ENCODE measurements at places on chromosomes 4 and X. TPM values are rescaled to one million over a fixed set of nuclear protein-coding genes. Genes with fewer than 3 reads are reported as not detected.
A peak's percentile ranks its signal among the peaks of the same experiment; 100 is the strongest.

DNA sequence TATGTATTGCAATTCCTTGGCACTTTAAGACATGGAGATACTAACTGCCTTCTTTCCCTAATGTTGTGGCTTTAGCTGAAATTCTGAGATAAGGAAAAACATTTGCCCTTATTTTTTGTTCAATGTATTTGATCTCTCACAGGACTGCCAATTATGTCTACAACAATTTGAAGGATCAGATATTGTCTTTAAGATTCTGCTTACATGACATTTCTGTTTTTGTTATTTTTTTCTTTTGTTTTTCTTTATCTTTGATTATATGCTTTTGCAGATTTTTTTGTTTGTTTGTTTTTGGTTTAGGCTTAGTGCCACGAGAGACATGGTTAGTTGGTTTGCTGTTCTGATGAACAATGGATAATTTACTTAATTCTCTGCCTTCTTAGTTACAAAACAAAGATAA lies 303.3 kb downstream of the TECRL start:
- H3K4me3 ChIP-seq = no peak overlapping the region
- H3K36me3 ChIP-seq = no peaks in the 10 kb centered on the region
- no peaks in the 10 kb centered on the region for H3K27me3 ChIP-seq
- no peak overlapping the region for H3K27ac ChIP-seq
- H3K4me1 ChIP-seq = no peaks in the 10 kb centered on the region
- DNase-seq = no peak

DNA sequence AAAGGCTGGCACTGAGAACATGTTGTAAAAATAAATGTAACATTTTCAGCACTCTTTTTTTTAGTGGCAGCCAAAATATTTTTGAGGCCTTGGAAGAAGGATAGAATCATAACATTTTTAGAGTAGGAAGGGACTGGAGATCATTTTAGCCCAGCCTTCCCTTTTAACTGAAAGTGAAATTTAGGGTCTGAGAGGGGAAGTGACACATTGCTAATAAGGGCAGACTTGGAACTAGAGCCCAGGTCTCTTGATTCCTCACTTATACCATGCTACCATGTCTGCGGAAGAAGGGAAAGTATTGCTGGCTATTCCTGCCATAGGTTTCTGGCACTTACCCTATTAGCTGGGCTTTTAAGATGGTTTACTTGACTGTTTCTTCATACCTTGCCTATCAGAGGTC lies 4.8 kb downstream of the WDR44 start:
- H3K27me3 ChIP-seq = no peaks in the 10 kb centered on the region
- peak overlapping the region; percentile 42 for H3K27ac ChIP-seq
- peak; percentile 5 for DNase-seq
- no peaks in the 10 kb centered on the region for H3K36me3 ChIP-seq
- no peak overlapping the region for H3K4me3 ChIP-seq

DNA sequence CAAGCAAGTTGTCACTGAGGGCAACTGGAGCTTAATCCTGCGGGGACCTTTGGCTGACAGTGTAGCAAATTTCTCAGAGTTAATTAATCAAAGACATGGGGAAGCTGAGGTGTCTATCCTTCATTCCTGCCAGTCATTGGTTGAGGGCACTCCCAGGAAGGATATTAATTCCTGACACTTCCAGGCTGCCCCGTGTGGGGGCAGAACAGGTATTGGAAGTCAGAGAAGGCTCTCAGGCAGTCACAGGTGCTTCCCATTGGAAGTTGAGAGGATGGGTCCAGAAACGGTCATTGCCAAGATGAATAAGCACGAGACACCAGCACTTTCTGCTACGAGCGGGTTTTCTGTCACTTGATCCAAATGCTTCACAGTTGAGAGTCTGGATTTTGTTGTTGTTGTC lies 29.1 kb upstream of the CD38 start:
- H3K4me3 ChIP-seq = no peak overlapping the region
- H3K27me3 ChIP-seq = no peaks in the 10 kb centered on the region
- no peak overlapping the region for H3K27ac ChIP-seq
- no peaks in the 10 kb centered on the region for H3K36me3 ChIP-seq
- peaks cover 8% of the 10 kb centered on the region for H3K4me1 ChIP-seq
- no peak for DNase-seq

- no peak for DNase-seq
- H3K4me3 ChIP-seq = no peak overlapping the region
- H3K36me3 ChIP-seq = no peaks in the 10 kb centered on the region
- no peaks in the 10 kb centered on the region for H3K27me3 ChIP-seq
These were observed 47.8 kb upstream of the CRMP1 start for GRCh38 chr4:5940470-5941203.

- H3K4me1 ChIP-seq = peaks cover 21% of the 10 kb centered on the region
- DNase-seq = no peak
- no peak overlapping the region for H3K27ac ChIP-seq
These were observed 2.3 kb downstream of the SNCA start for GRCh38 chr4:89834486-89835209.

GRCh38 chr4:1099684-1100335 lies 13.6 kb downstream of the RNF212 start:
- no peaks in the 10 kb centered on the region for H3K4me1 ChIP-seq
- no peaks in the 10 kb centered on the region for H3K36me3 ChIP-seq
- H3K27ac ChIP-seq = no peak overlapping the region
- H3K27me3 ChIP-seq = no peaks in the 10 kb centered on the region

The SPANXN3 gene
- not detected for total RNA-seq

GRCh38 chr4:67879486-67879885 lies 4.3 kb downstream of the TMPRSS11D start:
- no peaks in the 10 kb centered on the region for H3K27me3 ChIP-seq
- H3K27ac ChIP-seq = no peak overlapping the region
- no peak overlapping the region for H3K4me3 ChIP-seq
- H3K4me1 ChIP-seq = no peaks in the 10 kb centered on the region
- no peaks in the 10 kb centered on the region for H3K36me3 ChIP-seq

GRCh38 chr4:113935190-113935589 lies 44.3 kb downstream of the ARSJ start:
- H3K4me3 ChIP-seq = no peak overlapping the region
- H3K36me3 ChIP-seq = no peaks in the 10 kb centered on the region

- no peak overlapping the region for H3K4me3 ChIP-seq
- H3K4me1 ChIP-seq = no peaks in the 10 kb centered on the region
- H3K36me3 ChIP-seq = no peaks in the 10 kb centered on the region
These were observed 27.6 kb downstream of the INTU start for GRCh38 chr4:127660284-127660885.

The S100P gene
- 4.3 TPM for total RNA-seq

The DMP1 gene
- total RNA-seq = not detected

The BRS3 gene
- not detected for total RNA-seq

The SLC2A9 gene
- total RNA-seq = 3.9 TPM

- no peaks in the 10 kb centered on the region for H3K4me1 ChIP-seq
- no peak overlapping the region for H3K27ac ChIP-seq
- no peak for DNase-seq
- no peak overlapping the region for H3K4me3 ChIP-seq
- no peaks in the 10 kb centered on the region for H3K36me3 ChIP-seq
These were observed 3.0 kb upstream of the PHOX2B start for GRCh38 chr4:41751449-41752061.

DNA sequence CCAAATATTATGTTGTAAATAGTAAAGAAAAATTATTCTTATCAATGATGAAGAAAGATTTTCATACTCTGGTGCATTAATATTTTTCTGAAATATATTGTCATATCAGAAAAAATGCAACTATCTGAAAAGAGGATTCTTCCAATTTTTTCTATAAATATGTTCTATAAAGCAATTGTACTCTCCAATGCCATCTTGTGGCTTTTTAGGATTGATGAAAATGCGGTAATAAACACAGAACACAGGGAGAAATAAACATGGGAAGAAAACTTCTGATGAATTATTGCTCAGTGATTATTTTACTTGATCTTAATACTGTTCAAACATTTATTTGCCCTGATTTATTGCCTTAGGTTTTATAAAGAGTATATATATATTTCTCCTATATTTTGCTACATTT lies 215.4 kb downstream of the IL1RAPL1 start:
- no peaks in the 10 kb centered on the region for H3K27me3 ChIP-seq
- no peak for DNase-seq
- H3K4me3 ChIP-seq = no peak overlapping the region
- H3K36me3 ChIP-seq = no peaks in the 10 kb centered on the region
- no peaks in the 10 kb centered on the region for H3K4me1 ChIP-seq

The COL4A6 gene
- total RNA-seq = not detected

DNA sequence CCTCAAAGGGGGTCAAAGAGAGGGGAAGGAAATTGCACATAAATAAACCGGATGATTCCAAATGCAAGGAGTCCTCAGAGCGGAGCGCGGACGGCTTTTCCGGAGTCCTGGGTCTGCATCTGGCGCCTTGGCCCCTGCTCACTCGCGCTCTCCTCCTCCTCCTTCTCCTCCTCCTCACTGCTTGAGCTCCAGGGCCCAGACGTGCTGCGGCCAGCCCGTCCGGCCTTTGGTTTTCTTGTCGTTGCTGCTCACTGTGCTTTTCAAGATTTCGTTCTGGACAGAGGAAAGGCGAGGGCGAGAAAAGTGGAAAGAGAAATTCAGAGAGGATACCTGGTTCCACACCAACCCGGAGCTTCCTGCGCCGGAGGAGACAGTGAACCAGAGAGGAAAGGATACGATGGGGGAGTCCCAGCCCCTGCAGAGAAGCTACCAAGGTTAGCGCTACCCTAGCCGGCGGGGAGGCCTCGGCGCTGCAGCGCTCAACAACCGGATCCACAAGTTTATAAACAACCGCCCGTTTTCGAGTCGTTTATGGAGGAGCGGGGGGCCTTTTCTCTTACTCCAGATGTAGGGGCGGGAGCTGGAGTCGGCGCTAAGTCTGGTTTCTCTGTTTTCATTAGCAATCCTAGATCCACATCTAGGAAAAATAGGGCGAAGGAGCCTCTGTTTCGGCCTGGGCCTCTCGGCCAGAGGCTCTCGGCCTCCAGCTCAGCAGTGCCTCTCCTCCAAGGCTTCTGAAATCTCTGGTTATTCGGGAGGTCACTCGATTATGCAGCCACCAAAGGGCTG lies 2.7 kb downstream of the HAND2 start:
- no peaks in the 10 kb centered on the region for H3K36me3 ChIP-seq
- H3K4me3 ChIP-seq = no peak overlapping the region
- H3K4me1 ChIP-seq = peaks cover 20% of the 10 kb centered on the region
- no peak overlapping the region for H3K27ac ChIP-seq
- DNase-seq = no peak

GRCh38 chr4:143514497-143514896 lies 995 bp downstream of the SMARCA5 start:
- peaks cover 23% of the 10 kb centered on the region for H3K36me3 ChIP-seq
- DNase-seq = no peak
- peaks cover 8% of the 10 kb centered on the region for H3K4me1 ChIP-seq
- no peaks in the 10 kb centered on the region for H3K27me3 ChIP-seq
- H3K27ac ChIP-seq = peak overlapping the region; percentile 99

The BCORL1 gene
- total RNA-seq = 9.9 TPM

- no peaks in the 10 kb centered on the region for H3K27me3 ChIP-seq
- no peak overlapping the region for H3K27ac ChIP-seq
- no peaks in the 10 kb centered on the region for H3K36me3 ChIP-seq
- DNase-seq = no peak
These were observed 278.6 kb upstream of the GNPDA2 start for GRCh38 chr4:45004847-45005565.

The IL1RAPL2 gene
- total RNA-seq = not detected

GRCh38 chr4:124686279-124686678 lies 26.3 kb downstream of the ANKRD50 start:
- no peak overlapping the region for H3K27ac ChIP-seq
- H3K27me3 ChIP-seq = no peaks in the 10 kb centered on the region

GRCh38 chrX:2698604-2699003 lies 7.5 kb downstream of the CD99 start:
- no peak for DNase-seq
- H3K27me3 ChIP-seq = no peaks in the 10 kb centered on the region
- peak overlapping the region; percentile 70 for H3K27ac ChIP-seq
- peaks cover 87% of the 10 kb centered on the region for H3K4me1 ChIP-seq
- H3K36me3 ChIP-seq = peaks cover 4% of the 10 kb centered on the region

DNA sequence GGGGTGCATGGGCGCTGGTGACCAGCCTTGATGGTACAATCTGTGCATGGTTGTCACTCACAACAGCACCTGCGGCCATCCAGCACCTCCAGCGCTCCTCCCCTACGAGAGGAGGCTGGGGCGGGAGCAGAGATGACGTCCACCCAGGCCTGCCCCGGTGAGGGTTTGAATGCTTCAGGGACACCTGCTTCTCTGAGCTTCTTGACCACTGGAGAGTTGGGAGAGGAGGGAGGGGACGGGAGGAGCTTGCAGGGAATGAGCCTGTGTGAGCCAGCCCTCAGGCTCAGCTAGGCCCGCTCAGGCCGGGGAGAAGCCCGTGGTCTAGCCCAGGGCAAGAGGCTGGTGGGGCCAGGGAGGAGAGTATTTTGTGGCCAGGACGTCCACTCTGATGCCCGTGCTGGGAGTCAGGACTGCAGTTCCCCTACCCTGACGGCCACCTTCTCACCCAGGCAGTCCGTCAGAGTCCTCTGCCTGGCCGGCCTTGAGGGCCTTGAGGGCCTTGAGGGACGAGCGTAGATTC lies 59.2 kb downstream of the CPZ start:
- H3K36me3 ChIP-seq = no peaks in the 10 kb centered on the region
- H3K27ac ChIP-seq = no peak overlapping the region
- H3K4me1 ChIP-seq = no peaks in the 10 kb centered on the region
- no peak for DNase-seq

The FGF5 gene
- total RNA-seq = 0.09 TPM

- H3K27ac ChIP-seq = no peak overlapping the region
- no peak for DNase-seq
- H3K4me1 ChIP-seq = no peaks in the 10 kb centered on the region
- no peaks in the 10 kb centered on the region for H3K36me3 ChIP-seq
These were observed 102.1 kb upstream of the AP1S2 start for GRCh38 chrX:15956681-15957080.

- H3K27ac ChIP-seq = no peak overlapping the region
- no peaks in the 10 kb centered on the region for H3K4me1 ChIP-seq
- no peak for DNase-seq
- H3K4me3 ChIP-seq = no peak overlapping the region
These were observed 244.1 kb upstream of the EDNRA start for GRCh38 chr4:147236806-147237205.

- H3K4me1 ChIP-seq = no peaks in the 10 kb centered on the region
- no peak for DNase-seq
- no peaks in the 10 kb centered on the region for H3K36me3 ChIP-seq
These were observed 41.5 kb upstream of the XPNPEP2 start for GRCh38 chrX:129697204-129697829.

GRCh38 chr4:25081866-25082471 lies 51.2 kb upstream of the LGI2 start:
- no peak overlapping the region for H3K27ac ChIP-seq
- H3K27me3 ChIP-seq = no peaks in the 10 kb centered on the region
- no peak overlapping the region for H3K4me3 ChIP-seq
- H3K4me1 ChIP-seq = no peaks in the 10 kb centered on the region

DNA sequence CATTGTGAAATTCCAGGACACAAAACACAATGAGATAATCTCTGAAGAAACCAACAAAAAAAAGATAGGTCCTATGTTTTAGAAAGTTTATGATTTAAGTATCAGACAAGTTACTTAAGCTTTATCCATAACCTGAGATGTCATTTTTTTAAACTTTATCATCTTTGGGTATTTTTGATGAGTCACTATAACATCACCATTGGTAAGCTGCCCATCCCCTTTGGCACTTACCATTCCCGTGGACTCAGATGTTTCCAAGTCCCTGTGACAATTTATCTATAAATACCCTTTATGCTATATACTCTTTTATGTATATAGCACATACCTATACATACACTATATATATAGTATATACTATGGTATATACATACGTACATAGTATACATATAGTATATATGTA lies 198.9 kb upstream of the GEMIN8 start:
- no peaks in the 10 kb centered on the region for H3K36me3 ChIP-seq
- no peaks in the 10 kb centered on the region for H3K27me3 ChIP-seq
- DNase-seq = no peak
- H3K4me1 ChIP-seq = no peaks in the 10 kb centered on the region
- no peak overlapping the region for H3K4me3 ChIP-seq

The ATP8A1 gene
- 156 TPM for total RNA-seq

The LAS1L gene
- 42.7 TPM for total RNA-seq
